ENCODE measurements at places on chromosomes 6 and 20.

DNA sequence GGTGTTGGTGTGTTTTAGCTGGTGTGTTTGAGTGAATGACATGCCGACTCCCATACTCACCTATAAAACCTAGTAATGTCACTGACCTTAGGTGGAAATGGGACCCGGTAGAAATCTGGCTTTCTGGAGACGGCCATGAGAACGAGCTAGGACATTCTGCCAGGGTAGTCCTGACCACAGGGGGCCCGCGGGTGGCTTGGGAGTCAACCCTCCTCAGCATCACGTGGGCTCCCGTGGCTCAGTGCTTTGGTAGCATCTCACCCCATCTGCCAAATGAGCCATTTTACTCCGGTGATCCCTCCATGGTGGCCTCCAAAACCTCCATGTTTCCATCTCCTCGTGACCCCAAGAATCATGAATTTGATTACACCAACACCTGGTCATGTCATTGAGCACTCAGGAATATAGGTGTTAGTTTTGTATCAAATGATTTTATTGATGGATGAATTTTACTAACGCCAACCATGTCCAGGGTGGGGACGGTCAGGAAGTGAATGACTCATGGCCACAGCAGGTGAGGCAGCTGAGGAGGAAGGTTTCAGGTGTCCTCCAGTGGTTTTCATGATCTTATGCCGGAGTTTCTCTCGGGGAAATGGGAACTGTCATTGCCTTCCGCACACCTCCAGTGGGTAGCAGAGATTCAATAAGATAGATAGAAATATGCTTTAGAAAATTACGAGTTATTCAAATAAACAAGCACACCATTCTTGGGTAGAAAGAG lies 195.0 kb downstream of the SYNDIG1 start:
- DNase-seq: no peak

GRCh38 chr6:17719323-17720041 lies 12.8 kb upstream of the NUP153 start:
- no peak for DNase-seq

- DNase-seq: no peak
Measured at GRCh38 chr6:56949925-56950495, 4.9 kb upstream of the BEND6 start.

- no peak for DNase-seq
Measured at GRCh38 chr6:6823030-6823429, 234.5 kb downstream of the LY86 start.

GRCh38 chr20:35296101-35296554 lies 3.9 kb upstream of the FAM83C start:
- no peak for DNase-seq

DNA sequence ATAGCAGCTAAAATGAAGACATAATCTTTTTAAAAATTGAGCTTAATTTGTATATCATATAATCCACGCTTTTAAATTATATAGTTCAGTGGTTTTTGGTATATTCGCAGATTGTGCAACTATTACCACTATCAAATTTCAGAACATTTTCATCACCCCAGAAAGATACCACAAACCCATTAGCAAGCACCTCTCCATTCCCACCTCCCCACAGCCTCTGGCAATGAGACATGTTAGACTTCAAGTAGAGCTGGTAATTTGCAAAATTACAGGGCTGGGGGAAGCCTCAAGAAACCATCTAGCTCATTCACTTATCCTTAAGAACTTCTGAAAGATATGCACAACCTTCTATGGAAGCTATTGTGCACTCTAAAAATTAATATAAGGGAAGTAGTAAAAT lies 37.2 kb downstream of the TRMT6 start:
- no peak for DNase-seq

DNA sequence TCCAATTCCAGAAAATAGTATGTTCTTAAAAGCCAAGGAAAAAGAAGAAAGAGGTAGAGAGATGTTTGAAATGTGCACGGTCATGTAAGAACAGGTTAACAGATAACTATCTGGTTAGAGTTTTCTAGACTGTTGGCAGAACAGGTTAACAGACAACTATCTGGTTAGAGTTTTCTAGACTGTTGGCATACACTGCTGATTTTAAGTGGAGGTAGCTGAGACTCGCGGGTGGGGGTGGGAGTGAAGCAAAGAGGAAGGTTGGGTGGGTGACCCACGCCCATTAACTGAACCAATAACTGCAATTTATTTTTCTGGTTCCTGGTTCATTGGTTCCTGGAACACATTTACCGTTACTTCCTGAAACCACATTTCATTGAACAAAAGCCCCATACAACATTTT lies 157.5 kb downstream of the ELOVL4 start:
- no peak for DNase-seq

All from GM04504 (cell line).